EH (cell line): ENCODE measurements at places on chromosomes 4 and X.

DNA sequence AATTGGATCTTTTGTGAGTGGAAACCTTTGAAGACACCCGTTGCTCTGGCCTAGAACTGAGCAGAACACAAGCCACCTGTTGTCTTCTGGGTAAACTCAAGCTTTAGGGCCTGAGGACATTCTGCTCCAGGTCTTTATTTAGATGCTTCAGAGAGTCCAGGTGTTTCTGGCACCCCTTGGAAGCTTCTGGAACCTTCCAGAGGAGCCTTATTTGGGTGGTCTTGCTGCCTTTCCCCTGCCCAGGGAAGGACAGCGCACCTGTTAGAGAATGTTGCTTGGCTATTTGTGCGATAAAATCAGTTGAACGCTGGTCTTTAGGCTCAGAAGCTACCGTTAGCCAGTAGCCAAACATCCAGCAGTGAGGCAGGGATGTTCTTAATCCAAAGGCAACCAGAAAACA, 3.0 kb downstream of the ZNF275 start:
- no peak for DNase-seq

- DNase-seq, result no peak
Measured at GRCh38 chrX:64427787-64428186, 32.5 kb upstream of the MTMR8 start.

DNA sequence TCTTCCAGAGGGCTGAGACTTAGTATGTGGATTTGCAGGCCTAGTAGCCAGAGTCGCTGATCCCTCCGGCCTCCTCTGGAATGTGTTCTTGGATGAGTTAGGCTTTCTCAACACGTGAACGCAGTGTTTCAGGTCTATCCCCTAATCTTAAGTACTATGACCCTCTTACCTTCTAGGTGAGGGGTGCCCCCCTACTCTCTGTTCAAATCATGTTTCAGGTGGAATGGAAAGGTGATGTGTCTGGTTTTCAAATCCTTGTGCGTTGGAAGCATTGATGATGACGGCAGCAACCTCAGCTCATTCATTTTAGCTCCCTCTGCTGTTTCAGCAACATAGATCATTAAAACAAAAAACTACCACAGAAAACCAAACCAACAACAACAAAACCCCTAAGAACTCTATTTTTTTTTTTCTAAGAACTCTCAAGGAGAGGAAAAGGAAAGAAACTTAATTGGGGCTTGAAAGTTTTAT, 56.4 kb downstream of the RWDD4 start:
- peak; percentile 32 for DNase-seq

DNA sequence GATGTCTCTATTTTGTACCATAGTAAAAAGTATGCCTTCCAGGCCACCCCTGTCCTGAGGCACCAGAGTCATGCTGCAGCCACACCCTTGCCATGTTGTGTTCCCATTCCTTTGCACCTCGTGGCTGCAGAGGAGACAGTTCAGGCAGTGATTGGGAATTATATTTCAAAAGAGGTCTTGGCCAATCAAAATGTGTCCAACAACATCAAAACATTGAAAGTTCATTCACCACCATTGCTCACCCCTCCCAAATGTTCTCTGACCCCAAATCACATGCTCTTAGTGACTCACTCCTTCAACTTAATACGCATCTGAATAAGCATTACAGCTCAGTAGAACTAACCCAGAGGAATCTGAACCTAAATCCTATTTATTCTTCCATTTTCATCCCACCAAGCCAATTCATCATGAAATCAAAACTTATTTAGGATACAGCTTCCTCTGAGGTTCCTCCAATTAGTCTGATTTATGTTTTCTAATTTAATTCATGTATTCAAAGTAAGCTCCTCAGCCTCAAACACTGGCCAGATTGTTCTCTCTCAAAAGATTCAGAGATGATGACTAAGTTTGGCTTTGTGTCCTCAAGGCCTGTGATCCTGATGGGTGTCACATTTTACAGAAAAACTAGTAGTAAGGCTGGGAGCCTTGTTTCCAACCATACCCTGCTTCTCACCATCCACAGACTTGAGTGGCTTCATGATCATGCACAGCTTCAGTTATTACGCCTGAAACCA, 323.2 kb upstream of the INTU start:
- DNase-seq, result no peak

- peak; percentile 25 for DNase-seq
Measured at GRCh38 chr4:165864271-165864670, 8.8 kb upstream of the TLL1 start.
